SJSA1 (cell line): ENCODE measurements at places on chromosomes 5 and 9. TPM values are rescaled to one million over a fixed set of nuclear protein-coding genes. Genes with fewer than 3 reads are reported as not detected.

Gene SPINK6
- not detected in 2 replicates for total RNA-seq

Gene SOHLH1
- total RNA-seq = not detected in 2 replicates

Gene MARCOL
- not detected in 2 replicates for total RNA-seq

Gene GGTA1
- total RNA-seq = not detected in 2 replicates

- no peak for DNase-seq
Measured at GRCh38 chr9:95854386-95855020, 21.0 kb upstream of the ERCC6L2 start.

DNA sequence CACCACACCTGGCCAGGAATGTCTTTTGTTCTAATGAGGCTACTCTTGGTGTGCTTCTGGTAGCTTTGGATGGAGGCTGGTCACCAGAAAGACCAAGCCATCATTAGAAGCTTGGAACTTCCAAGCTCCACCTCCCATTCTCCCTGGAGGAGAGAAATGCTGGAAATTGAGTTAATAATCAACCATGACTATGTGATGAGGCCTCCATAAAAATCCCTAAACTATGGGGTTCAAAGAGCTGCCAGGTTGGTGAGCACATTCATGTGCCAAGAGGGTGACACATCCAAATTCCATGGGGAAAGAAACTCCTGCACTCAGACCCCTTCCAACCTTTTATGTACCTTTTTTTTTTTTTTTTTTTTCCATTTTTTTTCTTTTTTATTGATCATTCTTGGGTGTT lies 105.5 kb upstream of the SPATA31C2 start:
- no peak for DNase-seq

GRCh38 chr9:126487856-126488255 lies 125.9 kb upstream of the LMX1B start:
- no peak for DNase-seq

DNA sequence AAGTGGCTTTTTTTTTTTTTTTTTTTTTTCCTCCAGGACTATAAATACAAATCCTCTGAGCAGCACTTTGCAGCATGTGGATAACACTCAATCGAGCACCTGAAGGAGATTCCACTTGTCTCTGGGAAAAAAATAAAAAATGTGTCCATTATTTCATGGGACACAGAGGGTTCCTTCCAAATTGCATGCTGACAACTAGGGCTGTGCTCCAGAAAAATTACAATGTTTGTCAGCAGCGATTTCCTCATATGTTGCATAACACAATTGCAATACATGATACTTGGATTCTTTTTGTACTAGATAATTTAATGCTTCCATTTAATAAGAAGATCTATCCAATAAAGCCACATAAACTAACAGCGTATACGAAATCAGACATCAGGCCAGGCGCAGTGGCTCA lies 84.4 kb downstream of the CDH18 start:
- DNase-seq = no peak

DNA sequence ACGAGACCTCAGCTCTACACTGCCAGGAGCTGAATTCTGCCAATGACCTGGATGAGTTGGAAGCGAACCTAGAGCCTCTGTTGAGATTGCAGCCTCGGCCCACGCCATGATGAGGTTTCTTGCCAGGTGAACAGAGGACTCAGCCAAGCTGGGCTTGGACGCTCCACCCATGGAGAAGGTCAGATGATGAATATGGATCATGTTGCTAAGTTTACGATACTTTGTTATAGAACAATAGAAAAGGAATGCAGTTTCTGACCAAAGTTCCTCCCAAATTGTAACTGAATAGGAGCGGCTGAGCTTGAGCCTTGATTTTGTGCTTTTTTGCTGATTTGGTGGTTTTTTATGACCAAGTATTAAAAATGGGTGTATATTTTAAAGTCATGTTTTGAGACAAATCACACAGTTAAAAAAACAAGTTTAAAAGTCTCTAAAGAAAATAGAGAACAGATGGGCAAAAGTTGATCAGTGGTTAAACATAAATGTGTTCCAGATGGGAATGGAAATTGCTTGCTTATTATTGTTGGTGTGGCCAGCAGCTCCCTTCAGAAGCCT lies 32.9 kb downstream of the ROPN1L start:
- DNase-seq = no peak

DNA sequence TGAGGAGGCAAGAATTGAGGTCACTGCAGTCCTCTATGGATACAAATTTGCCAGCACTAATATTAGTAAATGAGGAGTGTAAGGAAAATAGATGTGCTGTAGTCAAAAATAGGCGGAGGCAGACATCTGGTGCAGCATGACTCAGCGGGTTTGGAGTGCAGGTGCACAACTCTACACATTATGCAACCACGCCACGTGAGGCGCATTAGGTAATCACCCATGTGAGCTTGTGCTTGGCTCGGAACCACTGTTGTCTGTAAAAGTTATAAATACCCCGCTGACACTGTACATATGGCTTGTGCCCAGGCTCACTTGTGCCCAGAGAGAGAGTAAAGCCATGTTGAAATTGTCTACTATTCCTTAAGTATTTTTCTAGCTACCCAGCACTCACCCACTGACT lies 623.5 kb upstream of the NUDT12 start:
- DNase-seq = no peak

- DNase-seq = no peak
Measured at GRCh38 chr5:165014439-165014838, 1509.0 kb downstream of the MAT2B start.

- DNase-seq = peak; percentile 58
Measured at GRCh38 chr5:115831163-115831768, 10.1 kb downstream of the ATG12 start.

DNA sequence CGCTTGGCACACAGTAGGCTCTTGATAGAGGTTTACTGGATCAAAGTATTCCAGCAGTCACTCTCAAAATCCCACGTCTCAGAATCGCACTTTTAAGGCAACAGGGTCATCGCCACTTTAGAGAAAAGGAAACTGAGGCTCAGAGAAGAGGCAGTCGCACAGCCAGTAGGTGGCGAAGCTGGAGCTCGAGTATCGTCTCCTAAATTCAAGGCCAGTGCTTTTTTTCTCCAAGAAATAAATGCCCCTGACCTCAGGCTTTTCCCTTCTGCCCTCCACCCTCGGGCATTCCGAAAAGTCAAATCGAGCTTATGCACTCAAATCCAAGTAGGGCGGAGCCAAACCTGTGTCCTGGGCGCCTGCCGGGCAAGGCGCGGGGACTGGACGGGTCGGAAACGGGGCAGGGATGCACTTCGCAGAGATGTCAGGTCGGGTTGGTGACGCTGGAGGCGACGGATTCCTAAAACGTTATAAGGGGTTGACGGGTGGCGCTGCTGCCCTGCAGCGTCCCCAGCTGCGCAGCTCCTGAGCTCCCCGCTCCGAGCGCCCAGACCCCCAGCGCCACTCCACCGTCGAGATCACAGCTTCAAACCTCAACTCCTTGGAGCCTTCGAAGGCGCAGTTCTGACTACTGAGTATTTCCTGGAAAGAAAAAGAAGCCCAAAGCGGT lies 4.7 kb upstream of the FOXB2 start:
- no peak for DNase-seq

- DNase-seq = no peak
Measured at GRCh38 chr5:53339962-53340540, 140.4 kb upstream of the FST start.

DNA sequence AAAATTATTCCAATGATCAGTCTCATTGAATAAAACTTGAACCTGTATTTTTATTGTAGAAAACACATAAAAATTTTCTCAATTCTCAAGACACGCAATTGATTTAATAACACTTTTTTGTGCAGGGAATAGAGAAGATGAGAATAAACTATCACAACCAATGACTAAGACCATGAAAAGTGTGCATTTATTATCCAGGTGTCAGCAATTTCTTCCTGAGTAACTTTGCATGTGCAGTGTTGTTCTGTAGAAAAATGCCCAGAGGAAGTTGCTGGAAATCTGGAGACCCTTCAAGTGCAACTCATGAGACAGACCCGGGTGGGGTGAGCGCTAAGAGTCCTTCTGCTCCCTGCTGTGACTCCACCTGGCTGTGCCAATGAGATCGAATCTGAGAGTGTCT lies 405.7 kb downstream of the SEMA5A start:
- no peak for DNase-seq

DNA sequence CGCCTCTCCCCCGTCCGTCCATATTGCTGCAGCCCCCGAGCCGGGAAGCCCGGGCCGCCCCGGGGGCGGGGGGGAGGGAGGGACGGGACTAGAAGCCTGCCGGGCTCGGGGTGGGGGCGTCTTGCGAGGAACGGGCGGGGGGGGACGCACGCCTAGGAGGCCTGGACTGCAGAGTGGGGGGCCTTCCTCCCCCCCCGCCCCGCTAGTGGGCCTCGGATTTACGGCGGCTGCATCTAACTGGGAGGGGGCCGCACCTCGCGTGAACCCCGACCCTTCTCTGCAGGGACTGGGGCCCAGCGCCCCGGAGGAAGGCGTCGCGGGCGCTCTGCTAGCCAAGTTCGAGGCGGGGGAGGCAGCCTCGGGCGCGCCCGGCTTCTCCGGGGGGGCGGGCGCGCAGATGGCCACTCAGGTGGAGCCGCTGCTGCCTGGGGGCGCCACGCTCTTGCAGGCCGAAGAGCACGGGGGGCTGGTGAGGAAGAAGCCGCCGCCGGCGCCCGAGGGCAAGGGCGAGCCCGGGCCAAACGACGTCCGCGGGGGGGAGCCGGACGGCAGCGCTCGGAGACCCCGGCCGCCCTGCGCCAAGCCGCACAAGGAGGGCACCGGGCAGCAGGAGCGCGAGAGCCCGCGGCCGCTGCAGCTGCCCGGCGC lies at the start of gene LARP1:
Gene LARP1, plus strand, starts transcription at position 17 of the 648 bp plus-strand sequence. Its CDS starts 381 bp downstream, at position 398.
- peak; percentile 76 for DNase-seq

- no peak for DNase-seq
Measured at GRCh38 chr5:36214436-36214835, 27.3 kb downstream of the NADK2 start.

DNA sequence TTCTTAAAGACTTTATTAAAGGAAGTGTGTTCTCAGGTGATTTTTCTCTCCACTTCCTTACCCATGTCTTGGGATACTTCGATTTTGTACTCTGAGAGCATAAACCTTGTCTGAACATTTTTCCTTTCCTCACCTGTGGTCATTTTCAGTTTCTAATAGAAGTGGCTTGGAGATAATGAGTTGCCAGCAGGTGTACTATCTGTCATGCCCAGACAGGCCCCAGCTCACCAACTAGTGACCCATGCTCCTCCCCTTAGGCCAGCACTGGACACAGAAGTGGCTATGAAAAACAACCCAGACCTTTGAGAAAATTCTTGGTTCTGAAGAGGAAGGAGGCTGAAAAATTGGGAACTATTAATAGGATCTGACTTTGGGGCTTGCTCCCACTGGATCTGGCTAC lies 49.2 kb upstream of the SMIM32 start:
- no peak for DNase-seq
